ENCODE measurements at places on chromosomes 5 and 9.

DNA sequence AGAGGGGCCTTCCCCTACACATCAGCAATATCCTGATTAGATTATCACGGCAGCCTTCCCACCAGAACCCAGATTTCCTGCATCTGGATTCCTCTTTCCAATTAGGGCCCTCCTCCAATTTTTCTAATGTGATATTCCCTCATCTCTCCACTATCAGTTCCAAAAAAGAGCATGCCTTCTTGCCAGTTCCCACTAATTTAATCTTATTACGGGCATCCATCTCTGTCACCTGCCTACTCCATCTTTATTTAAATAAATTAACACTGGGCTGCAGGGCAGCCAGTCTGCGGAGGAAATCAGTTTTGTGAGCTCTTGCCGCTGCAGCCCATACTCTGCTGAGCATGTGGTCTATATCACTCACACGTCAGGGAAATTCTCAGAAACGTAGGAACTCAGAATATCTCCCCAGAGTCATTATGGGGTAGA lies 16.6 kb upstream of the FBP2 start:
- DNase-seq, result no peak

DNA sequence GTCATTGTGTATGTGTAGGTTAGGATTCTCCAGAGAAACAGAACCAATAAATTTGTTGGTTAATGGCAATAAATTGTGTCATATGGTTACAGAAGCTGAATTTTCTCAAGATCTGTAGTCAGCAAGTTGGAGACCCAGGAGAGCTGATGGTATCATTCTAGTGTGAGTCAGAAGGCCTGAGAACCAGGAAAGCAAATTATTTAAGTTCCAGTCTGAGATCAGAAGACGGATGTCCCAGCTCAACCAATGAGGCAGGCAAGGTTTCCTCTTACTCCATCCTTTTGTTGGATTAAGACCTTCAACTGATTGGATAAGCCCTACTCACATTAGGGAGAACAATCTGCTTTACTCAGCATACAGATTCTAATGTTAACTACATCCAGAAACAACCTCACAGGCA lies 656.3 kb downstream of the ANXA1 start:
- DNase-seq, result no peak

- DNase-seq, result no peak
Measured at GRCh38 chr5:161411156-161411555, 135.4 kb downstream of the GABRB2 start.

GRCh38 chr9:134648701-134649530 lies 7.3 kb downstream of the COL5A1 start:
- DNase-seq, result no peak

- no peak for DNase-seq
Measured at GRCh38 chr9:371349-371748, 156.7 kb downstream of the DOCK8 start.

GRCh38 chr5:116865651-116866050 lies 291.0 kb upstream of the SEMA6A start:
- DNase-seq, result no peak

DNA sequence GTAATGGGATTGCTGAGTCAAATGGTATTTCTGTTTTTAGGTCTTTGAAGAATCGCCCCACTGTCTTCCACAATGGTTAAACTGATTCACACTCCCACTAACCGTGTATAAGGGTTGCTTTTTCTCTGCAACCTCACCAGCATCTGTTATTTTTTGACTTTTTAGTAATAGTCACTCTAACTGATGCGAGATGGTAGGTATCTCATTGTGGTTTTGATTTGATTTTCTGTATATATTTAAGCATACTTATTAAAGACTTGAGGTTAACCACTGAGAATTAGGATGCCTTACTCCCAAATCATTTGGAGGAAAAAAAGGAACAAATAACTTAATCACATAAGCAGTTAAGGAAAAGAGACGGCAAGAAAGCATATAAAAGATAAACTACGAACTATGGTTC lies 181.6 kb upstream of the FST start:
- no peak for DNase-seq

DNA sequence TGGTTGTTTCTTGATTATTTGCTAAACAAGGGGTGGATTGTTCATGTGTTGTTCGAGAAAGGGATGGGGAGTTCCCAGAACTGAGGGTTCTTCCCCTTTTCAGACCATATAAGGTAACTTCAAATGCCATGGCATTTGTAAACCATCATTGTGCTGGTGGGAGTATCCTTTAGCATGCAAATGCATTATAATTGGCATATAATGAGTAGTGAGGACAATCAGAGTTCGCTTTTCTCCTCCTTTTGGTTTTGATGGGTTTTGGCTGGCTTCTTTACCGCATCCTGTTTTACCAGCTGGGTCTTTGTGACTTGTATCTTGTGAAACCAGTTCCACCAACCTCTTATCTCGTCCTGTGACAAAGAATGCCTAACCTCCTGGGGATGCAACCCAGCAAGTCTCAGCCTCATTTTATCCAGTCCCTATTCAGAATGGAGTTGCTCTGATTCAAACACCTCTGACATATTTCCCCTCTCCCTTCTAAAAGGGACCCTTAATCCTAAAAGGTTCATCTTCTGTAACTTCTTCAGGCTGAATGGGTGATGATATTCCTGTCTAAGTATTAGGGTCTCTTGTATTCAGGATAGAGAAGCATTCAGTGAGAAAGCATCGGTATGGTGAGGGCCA lies 8.7 kb upstream of the FBN2 start:
- DNase-seq, result no peak

- DNase-seq, result no peak
Measured at GRCh38 chr5:132009706-132010405, 1.6 kb downstream of the ACSL6 start.

DNA sequence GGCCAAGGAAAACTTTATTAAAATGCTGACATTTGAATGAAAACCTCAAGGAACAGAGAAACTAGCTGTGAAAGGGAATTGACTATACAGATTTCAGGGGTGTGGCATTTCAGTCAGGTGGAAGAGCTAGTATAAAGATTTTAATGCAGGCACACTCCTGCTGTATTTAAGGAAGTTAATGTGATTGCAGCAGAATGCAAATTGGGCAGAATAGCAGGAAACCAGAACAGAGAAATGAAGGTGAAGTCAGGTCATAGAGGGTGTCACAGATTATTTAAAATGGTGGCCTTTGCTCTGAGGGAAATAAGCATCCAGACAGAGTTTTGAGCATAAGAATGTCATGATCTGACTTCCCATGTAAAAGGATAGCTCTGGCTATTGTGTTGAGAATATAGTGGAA lies 898.1 kb upstream of the WWC1 start:
- no peak for DNase-seq

DNA sequence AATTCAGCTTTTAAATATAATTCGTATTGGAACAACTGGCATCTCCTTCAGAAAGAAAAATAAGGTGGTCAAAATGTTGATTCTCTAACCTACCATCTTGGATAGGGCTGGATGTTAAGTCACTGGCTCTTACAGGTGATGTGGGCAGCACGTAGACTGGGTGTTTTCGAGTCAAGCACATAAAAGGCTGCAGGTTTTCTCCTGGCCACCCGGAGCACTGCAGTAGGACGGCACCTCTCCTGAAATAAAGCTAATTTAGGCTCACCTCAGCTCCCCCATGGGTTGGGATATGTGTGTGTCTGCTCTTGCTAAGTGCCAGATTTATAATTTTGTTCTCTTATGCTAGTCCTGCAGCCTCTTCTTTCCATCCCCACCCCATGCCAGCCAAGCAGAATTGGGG lies 80.3 kb downstream of the IQGAP2 start:
- no peak for DNase-seq

DNA sequence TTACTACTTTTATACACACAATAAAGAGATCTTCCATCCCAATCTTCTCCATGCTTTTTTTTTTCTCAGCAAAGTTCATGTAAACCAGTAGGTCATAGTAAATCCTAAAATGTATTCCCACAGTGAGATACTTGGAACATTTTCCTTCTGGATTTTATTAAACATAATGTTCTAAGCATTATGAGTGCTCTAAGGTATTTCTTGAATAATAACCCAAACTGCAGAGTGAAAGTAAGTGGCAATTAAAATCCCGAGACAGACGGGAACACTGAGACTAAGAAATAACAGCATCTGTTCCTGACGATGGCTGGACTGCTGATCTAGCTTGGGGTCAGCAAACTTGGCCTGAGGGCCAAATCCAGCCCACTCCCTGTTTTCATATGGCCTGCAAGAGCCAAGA lies 359.8 kb downstream of the ARL15 start:
- no peak for DNase-seq

DNA sequence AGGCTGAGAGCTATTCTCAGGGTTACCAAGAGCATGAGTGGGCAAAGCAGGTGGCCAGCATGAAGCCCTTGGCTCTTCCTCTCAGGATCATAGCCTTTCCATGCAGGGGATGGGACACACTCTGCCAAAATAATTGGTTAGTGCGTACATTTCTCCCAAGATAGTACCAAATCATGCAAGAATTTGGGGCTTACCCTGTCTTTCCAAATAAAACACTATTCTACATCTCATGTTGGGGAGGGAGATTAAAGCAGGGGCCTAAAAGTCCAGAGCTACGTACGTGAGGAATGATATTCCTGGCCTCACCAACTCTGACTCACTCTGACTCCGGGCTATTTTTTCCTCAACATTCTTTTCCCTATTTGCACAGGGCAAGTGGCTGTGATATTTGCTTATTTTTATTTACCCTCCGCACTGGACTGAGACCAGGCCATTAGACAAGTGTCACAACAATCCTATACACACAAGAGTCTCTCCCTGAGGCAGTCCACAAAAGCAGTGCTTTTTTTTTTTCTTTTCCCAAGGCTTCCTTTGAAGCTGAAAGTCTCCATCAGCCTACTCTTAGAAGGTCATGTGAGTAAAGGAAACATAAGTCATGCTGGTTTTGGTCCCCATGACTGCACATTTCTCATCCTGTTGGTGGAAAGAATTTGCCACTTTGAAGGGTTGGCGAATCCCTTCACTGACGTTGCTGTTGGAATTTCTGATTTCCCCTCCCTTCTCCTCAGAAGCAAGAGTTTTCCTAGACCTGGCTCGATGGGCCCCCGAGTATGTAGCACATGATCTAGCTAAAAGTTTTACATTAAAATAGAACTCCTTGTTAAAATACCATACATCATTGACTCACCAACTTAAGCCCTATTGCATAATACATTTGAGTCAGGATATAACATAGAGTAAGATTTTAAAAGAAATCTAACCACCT lies 40.0 kb downstream of the TMEM252 start:
- no peak for DNase-seq

DNA sequence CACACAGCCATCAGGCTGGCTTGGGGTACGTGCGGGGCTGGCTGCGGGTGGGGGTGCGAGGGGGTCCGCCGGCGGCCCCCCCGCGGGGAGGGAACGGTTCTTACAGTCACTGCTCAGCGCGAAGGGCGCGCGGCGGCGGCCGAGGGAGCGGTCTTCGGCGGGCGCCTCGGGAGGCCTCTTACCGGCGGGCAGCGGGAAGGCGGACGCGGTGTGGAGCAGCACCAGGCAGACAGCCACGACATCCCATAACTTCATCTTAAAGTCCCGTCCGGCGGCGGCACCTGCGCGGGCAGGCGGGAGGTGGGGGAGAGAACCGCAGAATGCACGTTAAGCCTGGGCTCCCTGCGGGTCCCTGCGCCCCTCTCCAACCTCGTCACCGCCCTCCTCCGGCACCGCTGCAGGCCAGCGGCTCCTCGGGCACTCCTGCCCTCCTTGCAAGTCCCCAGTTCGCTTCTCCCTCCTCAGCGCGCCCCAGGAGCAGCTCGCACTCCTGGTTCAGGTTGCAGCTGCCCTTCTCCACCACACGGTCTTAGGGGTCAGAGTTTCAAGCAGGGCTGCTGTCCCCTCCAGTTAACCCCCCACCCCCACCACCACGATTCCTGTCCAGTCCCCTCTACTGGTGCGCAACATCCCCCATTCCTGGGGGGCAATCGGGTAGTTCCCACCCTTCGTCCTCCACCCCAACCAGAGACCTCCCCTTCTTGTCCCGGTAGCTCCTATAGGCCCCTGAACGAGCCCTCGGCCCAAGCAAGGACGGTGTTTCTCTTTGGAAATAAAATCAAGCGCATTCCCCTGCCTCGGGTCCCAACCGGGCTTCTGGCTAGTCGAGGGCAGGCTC lies 5.1 kb downstream of the GDNF start:
- DNase-seq, result no peak

GRCh38 chr5:171693412-171693811 lies 92.2 kb upstream of the SMIM23 start:
- no peak for DNase-seq

DNA sequence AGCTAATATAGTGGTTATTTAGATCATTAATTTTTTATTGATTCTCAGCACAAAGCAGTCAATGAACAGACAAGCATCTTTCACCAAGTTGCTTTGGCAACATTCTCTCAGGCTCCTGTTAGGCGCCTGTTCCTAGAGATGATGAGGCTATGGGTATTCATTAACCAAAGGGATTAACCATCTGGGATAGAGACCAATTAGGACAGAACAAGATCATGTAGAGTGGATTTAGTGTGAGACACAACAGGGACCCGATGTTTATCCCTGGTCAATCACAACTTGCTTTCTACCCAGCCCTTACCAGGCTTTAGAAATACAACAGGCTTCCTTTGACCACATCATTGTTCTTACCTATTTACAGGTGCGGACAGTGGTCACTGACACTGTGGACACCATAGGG lies 82.2 kb downstream of the PJA2 start:
- DNase-seq, result no peak

- DNase-seq, result no peak
Measured at GRCh38 chr5:75856056-75856455, 138.8 kb upstream of the POC5 start.

- no peak for DNase-seq
Measured at GRCh38 chr5:97002983-97003382, 67.1 kb downstream of the LNPEP start.

DNA sequence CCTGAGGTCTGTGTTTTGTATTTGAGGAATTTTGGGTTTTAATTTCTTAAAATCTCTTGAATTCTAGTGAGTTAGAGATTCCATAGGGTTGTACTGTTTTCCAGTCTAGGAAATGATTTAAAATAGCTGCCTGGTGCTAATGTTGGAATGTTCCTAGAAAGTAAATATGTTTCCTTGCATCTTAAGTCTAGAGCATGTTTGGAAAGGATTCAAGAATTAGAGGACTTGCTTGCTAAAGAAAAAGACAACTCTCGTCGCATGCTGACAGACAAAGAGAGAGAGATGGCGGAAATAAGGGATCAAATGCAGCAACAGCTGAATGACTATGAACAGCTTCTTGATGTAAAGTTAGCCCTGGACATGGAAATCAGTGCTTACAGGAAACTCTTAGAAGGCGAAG lies 41.8 kb downstream of the LMNB1 start:
- no peak for DNase-seq

GRCh38 chr9:134784577-134785305 lies 95.9 kb upstream of the FCN2 start:
- no peak for DNase-seq

DNA sequence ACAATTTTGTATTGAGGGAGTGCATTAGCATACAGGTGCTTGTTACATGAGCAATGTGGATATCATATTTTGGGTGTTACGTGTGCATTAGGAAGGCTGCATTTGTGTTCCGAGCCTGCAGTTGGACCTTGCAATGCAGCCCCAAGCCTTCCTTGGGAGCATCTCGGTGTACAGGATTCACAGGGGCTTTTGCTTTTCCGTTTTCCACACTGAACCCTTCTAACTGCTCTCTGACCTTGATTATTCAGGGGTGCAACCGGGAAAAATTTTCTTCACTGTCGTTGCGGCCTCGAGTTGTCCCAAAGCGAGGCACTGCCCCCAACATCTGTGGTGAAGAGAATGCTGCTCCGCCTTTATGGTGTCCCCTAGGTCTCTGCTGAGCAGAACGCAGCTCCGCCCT lies 80.1 kb upstream of the PLEKHG4B start:
- DNase-seq, result no peak

- no peak for DNase-seq
Measured at GRCh38 chr9:29966247-29966646, 2393.0 kb upstream of the C9orf72 start.

Measured in stimulated activated CD8-positive, alpha-beta memory T cell treated with anti-CD3 and anti-CD28 coated beads, Interleukin-4, amount 100 ng/mL, for 4 hours (primary cell).